ENCODE measurements at places on chromosomes 4 and X. TPM values are rescaled to one million over a fixed set of nuclear protein-coding genes. Genes with fewer than 3 reads are reported as not detected.

Gene AMBN
- not detected for total RNA-seq

Gene STBD1
- total RNA-seq, result 17.6 TPM

DNA sequence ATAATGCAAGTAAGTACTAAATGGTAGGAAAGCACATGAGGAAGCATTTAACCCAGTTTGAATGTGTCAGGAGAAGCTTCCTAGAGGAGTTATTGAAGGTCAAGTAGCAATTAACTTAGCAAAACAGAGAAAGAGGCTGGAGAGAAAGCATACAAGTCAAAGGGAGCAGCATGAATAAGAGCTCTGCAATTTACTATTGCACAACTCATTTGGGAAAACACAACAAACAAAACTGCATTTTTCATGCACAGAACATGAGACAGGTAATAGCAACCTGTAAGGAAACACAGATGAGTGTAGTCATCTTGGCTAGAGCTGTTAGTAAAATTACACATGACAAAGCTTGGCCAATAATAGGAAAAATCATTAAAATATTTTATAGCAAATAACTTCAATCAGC is 538.1 kb downstream of the PPP4R3C start:
- DNase-seq, result no peak

- no peak for DNase-seq
Observed at GRCh38 chrX:133745349-133745748, 240.0 kb downstream of the GPC3 start.

DNA sequence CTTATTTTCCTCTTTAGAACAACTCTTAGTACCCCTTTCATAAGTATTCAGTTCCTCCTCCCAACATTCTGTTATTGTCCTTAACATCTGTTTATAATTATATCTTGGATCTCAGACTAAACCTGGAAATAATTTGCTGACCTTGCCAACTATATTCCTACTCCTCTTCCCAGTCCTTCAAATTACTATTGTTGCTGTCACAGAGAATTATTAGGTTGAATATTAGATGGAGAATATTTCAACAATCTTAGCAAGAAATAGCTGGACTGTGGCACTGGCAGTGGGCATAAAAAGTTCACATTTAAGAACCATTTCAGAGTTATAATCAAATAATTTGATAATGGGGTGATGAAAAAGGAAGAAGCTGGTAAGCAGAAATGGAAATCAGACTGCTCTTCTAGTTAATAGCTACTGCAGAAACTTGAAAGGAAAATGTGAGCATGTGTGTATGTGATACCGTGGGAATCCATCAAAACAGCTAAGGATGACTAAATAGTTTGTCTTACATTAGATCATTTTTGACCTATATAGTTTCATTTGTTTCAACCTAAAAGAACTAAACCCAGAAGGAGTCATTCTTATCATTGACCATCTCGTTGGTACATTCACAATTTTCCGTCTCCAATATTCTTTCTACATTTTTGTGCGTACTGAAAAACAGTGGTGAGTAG is 43.3 kb upstream of the PRDM8 start:
- DNase-seq, result no peak

DNA sequence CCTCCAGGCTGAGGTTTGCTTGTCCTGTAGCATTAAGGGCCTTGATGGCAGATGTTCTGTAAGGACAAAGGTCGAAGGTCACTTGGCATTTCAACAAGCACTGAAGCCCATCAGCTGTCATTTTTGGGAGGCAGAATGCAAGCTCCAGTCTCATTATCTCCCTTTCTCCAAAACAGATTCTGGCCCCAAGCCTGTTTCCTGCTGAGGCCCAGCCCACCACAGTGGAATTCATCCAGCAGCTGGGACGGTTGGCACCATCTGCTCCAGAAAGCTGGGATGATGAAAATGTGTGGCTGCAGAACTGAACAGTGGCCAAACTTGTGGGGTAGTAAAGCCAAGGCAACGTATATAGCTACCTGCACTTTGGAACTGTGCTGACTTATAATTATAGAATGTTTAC is 17.7 kb upstream of the PPEF2 start:
- no peak for DNase-seq

All from posterior vena cava (tissue), 2 donors.